Fibroblast of pulmonary artery (primary cell): ENCODE measurements at places on chromosomes 16 and 17.

GRCh38 chr17:35192708-35193107, 1.5 kb downstream of the SLC35G3 start:
- DNase-seq, result no peak

DNA sequence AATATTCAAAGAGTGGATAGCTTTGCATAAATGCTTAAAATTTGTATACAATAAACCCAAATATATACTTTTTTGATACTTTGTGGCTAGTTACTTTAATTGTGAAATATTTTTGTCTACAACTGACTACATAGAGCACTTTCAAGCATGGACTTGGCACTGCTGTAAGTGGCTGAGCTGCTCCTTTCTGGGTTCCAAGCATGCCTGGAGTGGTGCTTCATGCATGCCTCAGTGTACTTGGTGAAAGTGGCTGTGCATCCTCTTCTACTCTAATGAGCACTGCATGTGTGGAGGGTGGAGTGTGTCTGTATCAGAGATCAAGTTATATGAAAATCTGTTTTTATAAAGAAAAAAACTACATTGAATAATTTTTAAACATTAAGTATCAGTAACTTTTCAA, 94.1 kb downstream of the OMG start:
- no peak for DNase-seq

DNA sequence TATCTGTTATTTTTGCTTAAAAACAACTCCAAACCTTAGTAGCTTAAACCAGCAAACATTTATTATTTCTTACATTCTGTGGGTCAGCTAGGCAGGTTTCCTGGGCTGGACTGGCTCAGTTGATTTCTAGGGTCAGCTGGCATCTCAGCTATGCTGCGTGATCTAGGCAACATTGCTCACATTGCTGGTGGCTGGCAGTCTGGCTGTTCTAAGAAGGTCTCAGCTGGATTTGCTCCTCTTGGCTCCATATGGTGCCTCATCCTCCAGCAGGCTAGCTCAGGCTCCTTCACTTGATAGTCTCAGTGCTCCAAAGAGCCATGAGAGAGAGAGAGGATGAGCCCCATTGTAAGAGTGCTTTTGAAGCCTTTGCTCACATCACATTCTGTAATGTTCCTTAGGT, 470.6 kb upstream of the CDH5 start:
- DNase-seq, result no peak

- peak; percentile 79 for DNase-seq
Observed at GRCh38 chr17:50198026-50198669, 3.3 kb downstream of the COL1A1 start.

- no peak for DNase-seq
Observed at GRCh38 chr17:14398766-14399165, 97.9 kb downstream of the HS3ST3B1 start.

- DNase-seq, result no peak
Observed at GRCh38 chr17:333626-334396, 18.8 kb downstream of the RPH3AL start.

GRCh38 chr17:71003736-71004135, 834.4 kb downstream of the KCNJ2 start:
- DNase-seq, result no peak

DNA sequence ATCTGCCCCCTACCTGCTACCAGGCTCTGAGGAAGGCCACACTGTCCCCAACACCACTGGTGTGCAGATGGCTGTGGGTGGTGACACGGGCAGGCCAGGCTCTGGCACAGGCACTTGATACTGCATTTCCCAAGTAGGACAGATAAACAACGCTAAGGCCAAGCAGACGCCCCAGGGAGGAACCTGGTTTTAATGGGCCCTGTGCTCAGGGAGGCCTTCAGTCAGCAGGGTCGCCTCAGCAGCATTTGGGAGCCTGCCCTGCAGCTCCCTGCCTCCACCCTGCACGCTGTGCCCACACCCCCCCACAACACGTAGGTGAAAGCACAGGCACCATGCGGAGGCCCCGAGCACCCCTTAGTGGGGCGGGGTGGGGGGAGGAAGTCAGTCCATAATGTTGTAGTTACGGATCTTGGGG, 3.3 kb upstream of the FASN start:
- DNase-seq, result no peak

GRCh38 chr16:22614271-22614947, 103.7 kb downstream of the NPIPB5 start:
- DNase-seq, result no peak

DNA sequence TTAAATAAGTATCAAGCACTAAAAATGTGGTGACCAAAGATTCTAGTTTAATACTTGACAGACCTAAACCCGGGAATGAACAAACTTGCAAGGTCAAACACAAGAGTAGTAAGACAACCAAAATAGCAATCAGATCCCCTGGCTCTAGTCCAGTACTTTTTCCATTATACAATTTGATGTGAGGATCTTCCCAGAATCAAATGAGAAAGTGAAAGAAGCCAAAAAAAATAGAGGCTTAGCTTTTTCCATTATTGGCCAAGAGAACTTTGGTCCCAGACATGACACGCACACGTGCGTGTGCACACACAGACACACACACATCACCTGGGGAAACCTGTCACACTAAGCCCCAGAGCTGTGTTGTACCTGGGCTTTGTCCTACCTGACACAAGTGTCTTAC, 300.6 kb upstream of the CDH5 start:
- DNase-seq, result no peak

DNA sequence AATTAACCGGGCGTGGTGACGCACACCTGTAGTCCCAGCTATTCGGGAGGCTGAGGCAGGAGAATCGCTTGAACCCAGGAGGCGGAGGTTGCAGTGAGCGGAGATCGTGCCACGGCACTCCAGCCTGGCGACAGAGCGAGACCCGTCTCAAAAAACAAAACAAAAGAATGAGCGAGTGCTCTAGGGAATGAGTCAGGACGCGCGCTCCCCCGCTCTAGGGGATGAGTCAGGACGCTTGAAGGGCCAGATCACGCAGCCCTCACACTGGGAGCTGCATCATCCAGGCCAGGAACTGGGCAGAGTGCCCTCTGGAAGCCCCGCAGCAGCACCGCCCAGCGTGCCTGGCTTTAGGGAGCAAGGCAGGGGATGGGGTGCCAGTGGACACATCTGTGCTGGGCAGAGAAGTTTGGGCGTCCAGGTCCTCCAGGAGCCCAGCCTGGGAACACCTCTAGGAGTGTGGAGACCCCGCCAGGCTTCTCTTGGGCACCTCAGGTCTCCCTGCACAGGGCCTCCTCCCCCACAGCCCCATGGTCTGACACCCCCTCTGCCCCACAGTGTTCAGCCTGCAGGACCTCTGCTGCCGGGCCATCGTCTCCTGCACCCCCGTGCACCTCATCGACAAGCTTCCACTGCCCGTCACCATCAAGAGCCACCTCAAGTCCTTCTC, 3.9 kb upstream of the WFIKKN1 start:
- DNase-seq, result peak; percentile 96
